Smooth muscle cell of the brain vasculature (primary cell): ENCODE measurements at places on chromosomes 5 and 9.

DNA sequence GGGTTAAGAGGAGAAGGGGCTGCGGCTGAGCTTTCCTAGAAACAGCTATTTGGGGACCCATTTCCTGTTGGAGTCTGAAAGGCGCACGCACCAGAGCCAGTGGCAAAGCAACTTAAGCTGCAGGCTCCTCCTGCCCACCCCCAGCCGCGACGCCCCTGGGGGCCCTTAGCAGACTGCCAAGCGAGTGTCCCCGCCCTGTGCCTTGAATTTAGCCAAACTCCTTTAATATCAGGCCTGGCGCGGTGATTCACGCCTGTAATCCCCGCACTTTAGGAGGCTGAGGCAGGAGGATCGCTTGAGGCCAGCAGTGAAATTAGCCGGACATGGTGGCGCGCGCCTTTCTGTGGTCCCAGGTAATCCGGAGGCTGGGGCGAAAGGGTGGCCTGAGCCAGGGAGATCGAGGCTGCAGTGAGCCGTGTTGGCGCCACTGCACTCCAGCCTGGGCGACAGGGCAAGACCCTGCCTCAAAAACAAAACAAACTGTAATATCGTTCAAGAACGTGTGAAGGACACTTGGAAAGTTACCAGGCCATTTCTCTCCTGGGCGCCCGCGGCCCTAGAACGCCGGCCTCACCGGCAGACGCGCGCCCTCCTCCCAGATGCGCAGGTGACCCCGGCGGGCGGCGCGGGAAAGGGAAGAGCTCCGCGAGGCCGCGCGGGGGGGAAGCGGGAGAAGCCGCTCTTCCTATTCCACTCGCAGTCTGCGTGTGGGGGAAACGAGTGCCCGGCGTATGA lies 1.0 kb upstream of the F2R start:
- DNase-seq, result no peak

DNA sequence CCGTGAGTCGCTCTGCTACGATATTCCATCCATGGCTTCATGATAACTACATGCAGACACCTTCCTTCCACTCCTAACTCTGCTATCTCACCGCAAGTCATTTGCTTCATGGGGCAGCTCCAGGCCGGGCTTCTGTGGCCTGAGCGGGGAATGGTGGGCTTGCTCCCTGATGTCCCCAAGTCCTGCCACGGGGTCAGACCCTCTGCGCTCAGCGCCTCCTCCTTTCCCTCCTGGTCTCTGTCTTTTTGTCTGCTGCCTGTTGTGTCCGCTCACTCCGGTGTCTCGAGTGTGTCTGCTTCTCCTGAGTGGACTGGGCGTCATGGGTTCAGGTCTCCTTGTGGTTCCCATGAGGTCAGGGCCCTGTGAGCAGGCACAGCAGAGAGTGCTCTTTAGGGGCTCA lies 139.6 kb downstream of the CACNA1B start:
- DNase-seq, result no peak

GRCh38 chr5:31064215-31064614 lies 129.3 kb upstream of the CDH6 start:
- DNase-seq, result no peak

DNA sequence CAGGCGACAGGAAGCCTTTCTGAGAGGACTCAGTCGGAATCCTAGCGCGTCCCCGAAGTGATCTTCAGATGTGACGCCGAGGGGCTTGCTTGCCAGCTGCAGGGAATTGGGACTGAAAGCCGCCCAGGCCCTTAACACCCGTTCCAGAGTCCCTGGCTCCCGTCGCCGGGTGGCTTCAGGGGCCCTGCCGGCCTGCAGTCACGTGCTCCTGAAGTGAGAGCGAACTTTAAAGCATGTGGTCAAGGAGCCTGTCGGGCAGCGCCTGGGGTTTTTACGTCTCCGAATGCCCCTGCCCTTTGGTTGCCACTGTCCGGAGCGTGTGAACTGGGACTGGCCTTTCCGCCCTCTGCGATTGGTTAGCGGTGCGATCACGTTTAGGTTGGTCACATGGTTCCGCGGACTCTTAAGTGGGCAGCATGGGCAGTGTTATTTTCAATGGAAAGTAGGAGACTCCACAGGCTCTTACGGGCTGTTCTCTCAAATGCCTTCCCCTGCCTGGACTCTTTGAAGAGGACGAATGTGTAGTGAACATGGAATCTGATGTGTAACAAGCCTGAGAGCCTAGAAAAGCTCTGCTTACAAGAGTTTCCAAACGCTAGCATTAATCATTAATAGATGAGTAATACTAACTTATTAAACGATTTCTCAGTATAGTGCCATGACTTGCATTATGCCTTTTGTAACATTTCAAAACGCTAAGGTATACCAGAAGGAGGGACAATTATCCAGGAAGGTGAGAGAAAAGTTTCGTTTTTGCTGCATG lies 1.9 kb downstream of the VLDLR start:
- no peak for DNase-seq

GRCh38 chr9:745761-746380 lies 95.6 kb upstream of the DMRT1 start:
- no peak for DNase-seq

DNA sequence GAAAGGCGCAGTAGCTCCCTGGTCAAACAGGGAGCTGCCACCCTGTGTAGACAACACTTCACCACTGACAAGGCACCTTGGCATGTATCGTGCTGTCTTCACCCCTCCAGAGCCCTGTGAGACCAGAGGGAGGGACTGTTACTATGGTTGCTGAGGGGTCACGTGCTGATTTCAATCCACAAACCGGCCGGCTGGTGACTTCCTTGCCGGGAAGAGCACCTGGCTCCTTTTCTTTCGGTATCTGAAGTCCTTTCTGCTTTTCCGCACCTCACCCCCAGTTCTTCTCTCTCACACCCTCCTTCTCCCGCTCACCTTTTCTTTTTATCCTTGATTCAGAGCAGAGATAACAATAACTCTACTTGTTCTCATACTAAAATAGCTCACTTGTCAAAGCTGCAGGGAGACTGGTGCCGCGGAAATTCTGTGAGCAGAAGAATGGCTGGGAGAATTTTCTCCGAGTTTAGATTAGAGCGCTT lies 327.2 kb downstream of the ZSWIM6 start:
- DNase-seq, result no peak

- DNase-seq, result no peak
Observed at GRCh38 chr5:180333661-180334060, 19.5 kb downstream of the GFPT2 start.

- no peak for DNase-seq
Observed at GRCh38 chr5:91929522-91929817, 546.4 kb upstream of the ARRDC3 start.

DNA sequence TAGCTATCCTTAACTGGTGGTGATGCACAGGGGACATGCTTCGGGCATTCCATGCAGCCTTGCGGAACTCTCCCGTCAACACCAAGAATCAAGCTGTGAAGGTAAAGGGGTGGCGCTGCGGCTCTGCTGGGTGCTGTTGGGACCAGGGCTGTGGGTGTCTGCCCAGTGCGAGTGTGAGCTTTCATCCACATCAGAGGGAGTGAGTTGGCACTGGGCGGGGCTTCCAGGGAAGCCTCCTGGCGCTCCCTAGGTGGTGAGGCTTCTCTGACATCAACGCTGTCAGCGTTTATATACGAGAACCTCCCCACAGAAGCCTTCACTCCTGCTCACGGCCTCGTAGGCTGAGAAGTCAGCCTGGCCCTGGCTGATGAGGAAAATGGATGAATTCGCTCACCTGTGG lies 11.7 kb downstream of the ARPC5L start:
- no peak for DNase-seq

GRCh38 chr5:83991566-83992224 lies 271.0 kb upstream of the HAPLN1 start:
- DNase-seq, result no peak

DNA sequence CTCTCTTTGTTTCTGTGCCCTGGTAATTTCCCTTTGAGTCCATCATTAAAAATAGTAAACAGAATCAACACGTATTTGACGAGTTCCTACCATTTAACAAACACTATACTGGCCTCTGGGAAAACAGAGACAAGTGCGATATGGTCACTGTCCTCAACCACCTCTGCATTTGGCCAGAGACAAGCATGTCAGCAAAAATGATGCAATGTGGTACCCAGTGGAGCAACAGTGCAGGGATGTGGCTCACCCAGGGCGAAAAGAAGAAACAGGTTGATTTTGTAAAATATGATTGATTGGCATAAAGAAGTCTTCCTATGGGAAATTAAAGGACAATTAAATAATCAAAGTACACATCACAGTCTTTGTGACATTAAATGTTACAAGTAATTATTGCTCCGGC lies 99.1 kb downstream of the CFAP90 start:
- no peak for DNase-seq

GRCh38 chr9:37710046-37710445 lies 43.6 kb upstream of the TRMT10B start:
- no peak for DNase-seq

GRCh38 chr9:34484678-34485077 lies 26.1 kb downstream of the DNAI1 start:
- DNase-seq, result no peak

- no peak for DNase-seq
Observed at GRCh38 chr5:151215546-151215880, 8.4 kb downstream of the CCDC69 start.

- DNase-seq, result no peak
Observed at GRCh38 chr5:74369173-74369572, 271.4 kb downstream of the ENC1 start.

DNA sequence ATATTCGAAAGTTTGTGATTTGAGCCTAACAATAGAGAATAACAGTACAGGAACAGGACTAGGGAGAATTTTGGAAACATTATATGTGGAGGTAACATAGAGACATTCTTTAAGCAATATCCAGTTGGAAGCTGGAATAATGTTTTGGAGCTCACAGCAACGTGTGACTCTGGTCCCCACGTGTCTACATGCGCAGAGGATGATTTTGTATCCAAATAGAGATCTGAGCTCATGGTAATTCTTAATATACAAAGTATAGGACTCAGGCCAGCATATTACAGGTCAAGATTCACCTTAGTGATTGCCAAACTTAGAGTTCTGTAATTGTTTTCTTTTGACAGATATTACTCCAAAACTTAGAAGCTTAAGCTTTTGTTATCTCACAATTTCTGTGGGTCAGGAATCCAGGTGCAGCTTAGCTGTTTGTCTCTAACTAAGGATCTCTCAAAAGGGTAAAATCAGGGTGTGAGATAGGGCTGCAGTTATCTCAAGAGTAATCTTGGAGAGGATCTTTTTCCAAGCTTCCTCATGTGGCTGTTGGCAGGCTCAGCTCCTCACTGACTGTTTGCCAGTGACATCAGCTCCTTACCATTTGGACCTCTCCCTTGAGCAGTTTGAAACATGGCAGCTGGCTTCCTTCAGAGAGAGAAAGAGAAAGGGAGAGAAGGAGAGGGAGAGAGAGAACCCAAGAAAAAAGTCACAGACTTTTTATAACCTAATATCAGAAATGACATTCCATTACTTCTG lies 272.0 kb upstream of the ZNF462 start:
- no peak for DNase-seq

DNA sequence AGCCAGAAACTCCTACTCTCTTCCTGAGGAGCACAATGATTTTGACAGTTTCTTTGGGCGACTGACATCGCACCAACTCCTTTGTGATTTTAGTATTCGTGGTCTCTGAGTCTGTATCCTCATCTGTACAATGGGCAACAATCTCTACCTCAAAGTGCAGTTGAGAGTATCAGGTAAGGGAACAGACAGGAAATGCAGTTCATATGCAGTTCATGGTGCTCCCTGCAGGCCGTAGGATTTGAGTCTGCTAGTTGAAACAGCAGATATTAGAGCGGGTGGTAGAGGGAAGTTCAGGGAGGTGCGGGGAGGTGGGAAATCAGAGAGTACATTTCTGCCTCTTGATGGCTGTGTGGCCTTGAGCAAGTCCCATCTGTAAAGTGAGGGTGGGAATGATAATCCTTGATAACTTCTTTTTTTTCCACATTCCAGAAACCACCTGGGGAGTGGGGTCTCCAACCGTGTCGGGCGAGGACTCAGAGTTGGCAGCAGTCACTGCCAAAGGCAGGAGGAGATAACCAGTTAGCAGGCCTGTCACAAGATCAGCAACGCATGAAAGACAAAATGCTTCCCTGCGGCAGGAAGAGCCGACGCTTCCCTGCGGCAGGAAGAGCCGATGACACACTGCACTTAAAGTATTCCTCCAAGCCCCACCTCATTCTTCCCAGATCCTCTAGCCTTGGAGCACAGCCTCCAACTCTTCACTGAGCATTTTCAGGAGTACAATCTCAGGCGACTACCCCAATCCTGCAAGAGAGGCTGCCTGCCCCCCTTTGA lies 6.0 kb upstream of the NEK6 start:
- DNase-seq, result no peak

DNA sequence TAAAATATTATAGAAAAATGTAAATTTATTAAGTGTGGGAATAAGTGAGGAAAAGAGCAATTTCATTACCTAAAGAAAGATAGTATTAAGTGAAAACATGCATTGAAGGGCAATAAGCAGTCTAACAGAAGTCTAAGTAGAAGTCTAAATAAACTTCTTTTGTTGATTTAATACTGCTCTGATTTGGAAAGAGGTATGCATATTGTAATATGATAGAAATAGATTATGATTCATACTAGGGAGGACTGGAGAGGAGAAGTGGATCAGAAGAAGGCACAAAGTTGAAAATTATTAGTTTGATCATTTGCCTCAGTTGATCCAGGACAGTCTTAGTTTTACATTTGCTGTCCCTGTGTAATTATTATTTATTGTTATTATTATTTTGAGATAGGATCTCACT lies 6.6 kb upstream of the ERBIN start:
- DNase-seq, result no peak

DNA sequence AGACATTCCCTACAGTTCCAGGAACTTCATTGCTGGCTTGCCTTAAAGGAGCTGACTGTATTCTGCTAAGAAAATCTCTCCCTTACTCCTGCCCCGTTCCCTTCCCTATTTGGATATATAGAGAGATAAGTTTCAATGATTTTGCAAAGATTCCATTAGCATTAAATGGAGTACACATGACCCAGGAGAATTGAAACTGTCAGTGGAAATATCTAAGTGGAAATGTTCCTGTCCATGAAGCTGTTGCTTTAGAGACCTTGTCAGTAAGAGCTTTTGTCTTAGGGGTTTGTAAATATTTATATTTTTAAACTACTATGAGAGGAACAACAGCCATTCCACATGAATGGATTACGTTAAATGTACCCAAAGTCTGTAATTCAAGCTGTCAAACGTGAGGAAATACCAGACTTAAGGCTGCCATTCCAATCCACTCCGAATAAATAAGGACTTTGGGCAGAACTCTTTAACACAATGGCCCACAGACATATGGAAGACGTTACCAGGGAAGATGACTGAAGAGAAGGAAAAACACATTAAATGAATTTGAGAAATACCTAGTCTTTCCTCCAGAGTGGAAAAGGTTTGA lies 387.1 kb upstream of the PAPPA start:
- no peak for DNase-seq

DNA sequence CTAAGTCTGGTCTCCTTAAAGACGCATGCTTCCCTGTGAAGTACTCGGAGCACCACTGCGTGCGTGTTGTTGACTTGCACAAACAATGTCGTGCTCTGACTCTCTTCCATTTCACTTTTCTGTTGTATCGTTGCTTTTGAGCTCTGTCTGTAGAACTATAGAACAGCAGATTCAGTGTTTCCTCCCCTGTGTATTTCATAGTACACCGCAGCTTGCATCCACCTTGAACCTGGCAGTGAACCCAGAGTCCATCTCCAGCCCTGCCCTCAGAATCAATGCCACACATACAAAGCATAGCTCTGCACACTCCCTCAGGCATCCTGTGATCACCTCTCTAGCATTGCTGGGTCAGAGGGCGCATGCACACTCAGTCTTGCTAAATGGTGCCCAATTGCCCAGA lies 37.2 kb upstream of the ADAMTS2 start:
- no peak for DNase-seq
